Epithelial cell of umbilical artery (primary cell): ENCODE measurements at places on chromosomes 6 and 20. TPM values are rescaled to one million over a fixed set of nuclear protein-coding genes. Genes with fewer than 3 reads are reported as not detected.

TP53TG5 gene
- not detected in 2 replicates for total RNA-seq

DLL1 gene
- total RNA-seq, result 0.65 and 1.7 TPM in 2 replicates

SIRPD gene
- not detected in 2 replicates for total RNA-seq

SLC16A10 gene
- total RNA-seq, result not detected in 2 replicates

GPR63 gene
- under 0.01 TPM in 1 of 2 replicates, not detected in the other for total RNA-seq

SSTR4 gene
- total RNA-seq, result not detected in 2 replicates

GPLD1 gene
- under 0.01 and 0.32 TPM in 2 replicates for total RNA-seq

PPP1R3G gene
- total RNA-seq, result under 0.01 and 0.32 TPM in 2 replicates

PKIB gene
- total RNA-seq, result 0.76 and 0.97 TPM in 2 replicates

ID4 gene
- total RNA-seq, result under 0.01 TPM in 1 of 2 replicates, not detected in the other

ULBP1 gene
- under 0.01 and 0.46 TPM in 2 replicates for total RNA-seq
